ENCODE measurements at places on chromosomes 1 and 21.

DNA sequence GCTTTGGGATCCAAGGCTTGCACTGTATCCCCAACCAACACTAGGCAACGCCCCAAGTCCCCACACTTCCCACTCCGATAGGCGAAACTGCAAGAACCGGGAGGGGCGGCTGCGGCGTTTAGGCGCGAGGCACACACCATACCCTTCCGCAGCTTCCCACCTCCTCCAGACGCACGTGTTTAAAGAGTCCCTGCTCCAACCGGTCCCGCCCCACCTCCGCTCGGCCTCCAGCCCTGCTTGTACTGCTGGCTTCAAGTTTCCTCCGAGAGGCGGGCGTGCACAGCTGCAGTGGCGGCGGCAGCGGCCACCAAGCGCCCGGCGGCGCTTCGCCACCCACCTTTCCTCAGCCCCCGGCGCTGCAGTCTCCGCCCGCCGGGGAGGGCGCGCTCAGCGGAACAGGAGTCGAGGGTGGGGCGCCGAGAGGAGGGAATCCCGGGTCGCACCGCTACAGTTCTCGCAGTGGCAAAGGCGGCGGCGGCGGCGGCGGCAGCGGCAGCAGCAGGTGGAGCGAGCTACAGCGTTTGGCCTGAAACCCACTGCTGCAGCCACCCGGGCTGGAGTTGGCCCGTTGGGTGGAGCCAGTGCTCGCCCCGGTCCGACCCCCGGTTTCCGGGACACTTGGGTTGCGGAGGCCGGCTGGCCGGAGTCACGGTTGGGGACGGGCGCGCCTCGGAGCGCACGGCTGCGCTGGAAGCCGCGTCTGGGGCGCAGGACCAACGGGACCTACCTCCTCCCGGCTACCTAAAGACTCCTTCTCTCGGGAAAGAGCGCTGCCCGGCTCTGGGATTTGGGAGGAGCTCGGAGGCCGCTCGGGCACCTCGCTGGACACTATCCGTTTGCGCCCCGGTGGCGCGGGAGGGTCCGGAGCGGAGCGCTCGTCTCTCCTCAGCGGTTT, at the start of gene CNIH3:
Gene CNIH3, plus strand, starts transcription at position 457 of the 895 bp plus-strand sequence. CDS start 858 bp downstream, outside the sequence.
- DNase-seq, result peak; percentile 27

GRCh38 chr1:214165850-214166374, 115.0 kb upstream of the SMYD2 start:
- no peak for DNase-seq

DNA sequence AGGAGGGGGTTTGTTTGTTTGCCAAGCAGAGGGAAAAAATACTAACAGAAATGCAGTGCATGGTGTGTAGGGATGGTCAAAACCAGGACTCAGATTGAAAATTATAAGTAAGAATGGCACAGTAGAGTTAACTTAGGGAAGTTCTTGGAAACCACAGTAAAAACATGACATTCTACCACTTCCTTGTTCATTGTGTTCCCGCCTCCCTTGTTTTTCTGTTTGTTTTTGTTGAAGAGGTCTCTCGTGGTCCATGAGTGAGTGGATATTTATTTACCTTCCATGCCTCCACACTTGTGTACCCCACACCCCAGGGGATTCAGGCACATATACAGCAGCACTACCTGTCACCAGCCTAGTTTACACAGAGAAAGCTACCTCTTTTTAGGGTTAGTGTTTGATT, 69.6 kb downstream of the OLFML2B start:
- no peak for DNase-seq

GRCh38 chr21:35508139-35508888, 459.2 kb upstream of the RUNX1 start:
- DNase-seq, result peak; percentile 17

- no peak for DNase-seq
Observed at GRCh38 chr1:92881391-92881790, 49.6 kb downstream of the RPL5 start.

GRCh38 chr1:176811511-176812288, 348.7 kb downstream of the PAPPA2 start:
- DNase-seq, result no peak

GRCh38 chr1:172837816-172838679, 179.1 kb downstream of the FASLG start:
- peak; percentile 74 for DNase-seq

- DNase-seq, result no peak
Observed at GRCh38 chr1:11522400-11523235, 43.7 kb downstream of the DISP3 start.

All from CD4-positive, alpha-beta T cell treated with Interleukin-10 for 1 hour (primary cell).